ENCODE measurements at places on chromosomes 6 and 20.

DNA sequence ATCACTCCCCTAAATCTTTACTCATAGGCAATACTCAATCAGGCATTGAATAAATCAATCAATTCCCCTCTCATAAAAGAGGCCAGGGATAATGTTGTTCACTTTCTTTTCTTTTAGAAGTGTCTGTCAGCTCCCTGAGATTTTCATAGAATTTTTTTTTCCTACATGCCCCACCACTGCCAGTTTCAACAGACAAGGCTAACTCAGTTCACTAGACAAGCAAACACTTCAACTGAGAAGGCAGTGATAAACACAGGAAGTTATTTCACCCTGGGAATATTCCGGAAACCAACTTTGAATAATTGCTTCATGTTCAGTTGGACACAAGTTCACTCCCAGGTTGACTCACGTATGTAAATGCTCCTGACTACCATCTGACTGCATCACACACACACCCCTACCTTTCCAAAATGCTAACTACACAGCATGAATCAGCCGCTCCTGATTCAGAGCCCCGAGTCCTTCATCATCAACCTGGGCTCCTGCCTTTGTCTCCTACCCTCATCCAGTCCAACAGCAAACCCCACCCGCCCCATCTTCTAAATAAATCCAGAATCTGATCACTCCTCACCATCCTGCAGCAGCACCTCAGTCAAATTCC is 143.9 kb downstream of the BCAS1 start:
- DNase-seq: no peak

GRCh38 chr6:26568601-26569432 is 27.9 kb upstream of the ABT1 start:
- DNase-seq: peak; percentile 99

DNA sequence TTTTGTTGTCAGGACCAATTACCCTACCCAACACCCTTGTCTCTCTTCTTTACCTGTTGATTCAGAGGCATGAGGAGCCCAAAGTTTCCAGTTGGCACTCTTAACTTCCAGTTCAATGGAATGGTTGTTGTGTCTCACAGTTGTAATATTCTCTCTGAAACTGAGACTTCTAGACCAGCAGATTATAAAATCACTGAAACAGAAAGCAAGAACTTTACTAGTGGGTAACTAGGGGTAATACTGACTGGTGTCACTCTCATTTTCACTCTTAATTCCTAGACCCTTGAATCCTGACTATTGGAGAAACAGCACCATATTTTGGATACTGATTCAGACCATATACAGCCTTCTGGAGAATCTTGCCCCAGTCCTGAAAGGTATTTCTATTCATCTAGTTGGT is 140.2 kb upstream of the MMS22L start:
- no peak for DNase-seq

- no peak for DNase-seq
Observed at GRCh38 chr20:52179331-52180179, 12.0 kb downstream of the ZFP64 start.

DNA sequence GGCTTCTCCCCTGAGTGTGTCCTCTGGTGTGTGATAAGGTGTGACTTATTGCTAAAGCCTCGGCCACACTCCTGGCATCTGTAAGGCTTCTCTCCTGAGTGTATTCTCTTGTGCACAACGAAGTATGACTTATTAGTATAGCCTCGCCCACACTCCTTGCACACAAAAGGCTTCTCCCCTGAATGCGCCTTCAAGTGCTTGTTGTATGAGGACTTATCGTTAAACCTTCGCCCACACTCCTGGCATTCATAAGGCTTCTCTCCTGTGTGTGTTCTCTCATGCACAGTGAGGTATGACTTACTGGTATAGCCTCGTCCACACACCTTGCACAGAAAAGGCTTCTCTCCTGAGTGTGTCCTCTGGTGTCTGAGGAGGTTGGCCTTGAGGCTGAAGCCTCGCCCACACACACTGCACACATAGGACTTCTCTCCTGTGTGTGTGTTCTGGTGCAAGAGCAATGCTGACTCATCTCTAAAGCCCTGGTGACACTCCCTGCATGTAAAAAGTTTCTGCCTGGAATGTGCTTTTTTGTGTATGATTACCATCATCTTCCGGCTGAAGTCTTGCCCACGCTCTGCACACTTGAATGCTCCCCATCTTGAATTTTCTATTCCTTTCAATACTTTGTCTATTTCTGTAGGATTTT is 20.4 kb downstream of the ZNF337 start:
- DNase-seq: no peak

DNA sequence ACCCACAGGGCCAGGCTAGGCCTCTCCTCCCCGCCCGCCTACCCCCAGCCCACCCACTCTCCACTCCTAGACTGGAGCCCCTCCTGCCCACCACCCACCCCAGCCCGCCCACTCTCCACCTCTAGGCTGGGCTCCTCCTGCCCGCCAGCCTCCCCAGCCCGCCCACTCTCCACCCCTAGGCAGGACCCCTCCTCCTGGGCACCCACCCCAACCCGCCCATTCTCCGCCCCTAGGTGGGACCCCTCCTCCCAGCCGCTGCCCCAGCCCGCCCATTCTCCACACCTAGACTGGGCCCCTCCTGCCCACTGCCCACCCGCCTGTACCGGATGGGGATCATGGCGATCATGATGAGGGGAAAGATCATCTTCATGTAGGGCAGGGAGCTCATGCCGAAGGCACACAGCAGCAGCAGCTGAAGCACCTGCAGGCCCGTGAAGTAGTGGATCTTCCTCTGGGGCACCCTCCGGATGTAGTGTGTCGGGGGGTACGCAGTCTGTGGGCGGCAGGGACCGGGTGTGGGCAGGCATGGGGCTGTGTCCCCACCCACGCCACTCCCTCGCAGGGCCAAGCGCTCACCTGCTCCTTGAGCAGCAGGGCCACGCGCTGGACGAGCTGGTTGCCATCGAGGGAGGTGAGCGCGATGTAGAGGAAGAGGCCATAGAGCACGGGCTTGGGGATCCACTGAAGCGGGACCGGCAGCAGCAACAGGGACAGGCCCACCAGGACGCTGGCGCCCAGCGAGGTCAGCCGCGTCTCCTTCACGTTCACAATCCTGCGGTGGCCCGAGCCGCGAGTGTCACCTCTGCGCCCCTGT is 10.8 kb downstream of the SLC4A11 start:
- DNase-seq: no peak

DNA sequence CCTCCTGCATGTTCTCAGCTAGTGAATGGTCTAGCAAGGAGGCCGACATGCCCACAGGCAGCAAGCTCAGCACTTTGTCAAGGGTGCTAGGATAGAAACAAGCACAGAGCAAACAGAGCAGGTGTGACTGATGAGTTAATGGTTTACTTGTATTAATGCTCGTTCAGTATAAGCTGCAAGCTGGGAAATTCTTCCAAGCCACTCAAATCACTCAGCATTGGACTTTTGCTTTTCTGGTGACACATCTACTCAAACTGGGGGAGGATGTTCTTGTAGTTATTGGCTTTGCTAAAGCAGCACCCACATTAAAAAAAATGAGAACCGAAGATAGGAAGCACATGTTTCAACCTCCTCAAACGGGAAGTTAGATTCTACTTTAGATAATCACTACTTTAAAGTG is 43.1 kb upstream of the NEDD9 start:
- no peak for DNase-seq

GRCh38 chr20:32752458-32753250 is 9.4 kb upstream of the COMMD7 start:
- DNase-seq: no peak

- DNase-seq: no peak
Observed at GRCh38 chr20:53934421-53935343, 135.7 kb downstream of the BCAS1 start.

- DNase-seq: no peak
Observed at GRCh38 chr6:85468326-85468725, 18.4 kb downstream of the NT5E start.

- DNase-seq: no peak
Observed at GRCh38 chr6:52543262-52543661, 33.6 kb downstream of the TRAM2 start.

DNA sequence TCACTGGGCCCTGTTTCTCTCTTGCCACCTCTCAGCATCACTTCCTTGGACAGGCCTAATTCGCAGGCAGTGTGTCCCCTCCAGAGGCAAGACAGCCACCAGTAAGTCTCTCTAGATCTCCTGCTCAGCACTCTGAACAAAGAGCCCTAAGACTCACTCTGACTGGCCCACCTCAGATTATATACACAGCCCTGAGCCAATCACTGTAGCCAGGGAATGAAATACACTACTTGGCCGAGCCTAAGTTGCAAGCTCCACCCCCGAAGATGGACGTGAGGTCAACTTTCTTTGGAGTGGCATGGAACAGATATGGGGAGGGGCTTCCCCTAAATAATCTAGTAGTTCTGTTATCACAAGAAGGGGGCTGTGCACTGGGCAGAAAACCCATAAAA is 4.1 kb downstream of the BPI start:
- DNase-seq: no peak

DNA sequence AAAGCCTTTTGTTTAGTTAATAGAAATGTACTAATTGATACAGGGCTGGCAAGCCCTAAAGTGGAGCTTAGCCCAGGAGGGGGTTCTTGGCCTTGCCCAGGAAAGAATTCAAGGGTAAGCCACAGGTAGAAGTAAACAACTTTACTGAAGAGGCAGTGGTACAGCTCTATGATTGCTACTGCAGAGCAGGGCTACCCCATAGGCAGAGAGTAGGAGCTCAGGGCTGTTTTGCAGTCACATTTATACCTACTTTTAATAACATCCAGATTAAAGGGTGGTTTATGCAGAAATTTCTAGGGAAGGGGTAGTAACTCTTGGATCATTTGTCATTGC is 680.4 kb upstream of the GJE1 start:
- DNase-seq: no peak

DNA sequence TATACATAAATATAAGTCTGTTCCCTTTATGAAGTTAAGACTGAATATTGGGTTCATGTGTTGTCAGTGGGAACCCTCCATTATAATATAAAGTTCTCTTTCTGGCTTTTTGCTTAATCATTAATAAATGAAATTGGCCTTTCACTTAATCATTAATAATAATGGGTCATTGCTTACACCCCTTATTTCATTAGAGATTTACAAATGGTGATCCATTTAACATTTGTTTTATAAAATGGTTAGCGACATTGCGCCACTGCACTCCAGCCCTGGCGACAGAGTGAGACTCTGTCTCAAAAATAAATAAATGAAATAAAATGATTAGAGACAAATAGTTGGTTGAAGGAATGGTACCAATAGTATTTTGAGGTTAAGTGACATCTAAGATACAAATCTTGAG is 18.5 kb downstream of the DDX43 start:
- no peak for DNase-seq

GRCh38 chr20:41074441-41074840 is 45.8 kb downstream of the TOP1 start:
- no peak for DNase-seq

DNA sequence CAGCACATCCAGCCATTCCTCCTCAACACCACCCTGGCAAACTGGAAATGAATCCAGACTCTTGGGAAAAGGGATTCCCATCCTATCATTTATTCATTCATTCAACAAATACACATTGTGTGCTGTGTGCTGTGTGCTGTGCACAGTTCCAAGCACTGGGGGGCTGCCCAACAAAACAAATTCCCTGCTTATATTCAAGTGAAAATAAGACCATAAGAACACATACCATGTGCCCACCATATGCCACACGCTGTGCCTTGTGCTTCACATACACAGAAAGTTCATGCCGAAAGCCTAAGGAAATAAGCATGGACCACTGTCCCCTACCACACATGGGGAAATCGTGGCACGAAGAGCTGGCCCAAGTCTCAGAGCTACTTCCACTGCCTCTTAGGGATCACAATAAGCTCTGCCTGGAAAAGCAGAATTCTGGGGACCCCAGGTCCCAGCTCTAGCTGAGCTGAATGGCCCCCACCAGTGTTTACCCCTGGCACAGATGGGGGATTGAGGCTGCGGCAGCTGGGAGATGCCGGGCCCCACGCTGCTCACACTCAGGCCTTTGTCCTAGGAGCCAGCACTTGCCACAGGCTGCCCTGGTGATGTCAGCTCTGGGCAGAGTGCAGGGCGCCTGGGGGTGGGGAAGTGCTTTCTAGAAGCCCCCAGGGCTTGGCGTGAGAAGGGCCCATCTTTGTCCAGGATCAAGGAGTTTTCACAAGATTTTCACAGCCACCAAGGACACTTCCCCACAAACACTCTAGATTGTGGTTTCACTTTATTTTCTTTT is 99.6 kb downstream of the PREX1 start:
- DNase-seq: no peak

- no peak for DNase-seq
Observed at GRCh38 chr6:47169785-47170616, 127.9 kb upstream of the ADGRF1 start.

DNA sequence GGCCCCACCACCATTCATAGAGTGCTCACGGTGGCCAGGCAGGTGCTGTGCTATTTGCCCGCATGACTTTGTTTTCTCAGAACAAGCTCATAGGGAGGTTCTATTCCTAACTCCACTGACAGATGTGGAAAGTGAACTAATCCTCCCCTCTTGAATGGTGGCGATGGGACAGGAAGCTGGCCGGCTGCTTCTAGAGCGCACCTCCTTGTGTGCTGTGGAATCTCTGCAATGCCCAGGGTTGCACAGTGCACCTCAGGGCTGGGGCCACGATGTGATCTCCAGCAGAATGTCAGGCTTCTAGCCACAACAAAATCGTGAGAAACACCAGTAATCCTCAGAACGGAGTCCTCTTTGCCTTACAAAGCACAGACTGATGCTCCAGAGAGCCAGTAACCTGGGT is 53.8 kb upstream of the SLC22A23 start:
- DNase-seq: no peak

- no peak for DNase-seq
Observed at GRCh38 chr20:21017528-21018085, 88.6 kb downstream of the LINC00237 start.

DNA sequence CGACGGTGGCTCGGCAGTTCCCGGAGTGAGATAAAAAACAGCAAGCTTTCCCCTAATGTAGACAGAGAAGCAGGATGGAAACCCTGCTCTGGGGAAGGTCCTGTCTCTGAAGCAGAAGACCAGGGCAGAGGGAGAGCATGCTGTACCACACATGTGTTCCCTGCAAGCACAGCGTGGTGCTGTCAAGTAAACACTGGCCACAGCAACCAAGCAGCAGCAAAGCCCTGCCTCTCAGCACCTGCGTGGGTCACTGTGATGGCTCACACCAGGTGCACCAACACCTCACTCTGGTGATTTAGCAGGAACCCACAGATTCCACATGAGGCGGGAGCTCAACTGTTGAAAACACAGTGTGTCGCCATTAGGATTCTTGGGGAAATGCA is 65.2 kb upstream of the TXNDC5 start:
- DNase-seq: no peak

GRCh38 chr20:50034567-50035180 is 51.9 kb downstream of the SNAI1 start:
- no peak for DNase-seq

DNA sequence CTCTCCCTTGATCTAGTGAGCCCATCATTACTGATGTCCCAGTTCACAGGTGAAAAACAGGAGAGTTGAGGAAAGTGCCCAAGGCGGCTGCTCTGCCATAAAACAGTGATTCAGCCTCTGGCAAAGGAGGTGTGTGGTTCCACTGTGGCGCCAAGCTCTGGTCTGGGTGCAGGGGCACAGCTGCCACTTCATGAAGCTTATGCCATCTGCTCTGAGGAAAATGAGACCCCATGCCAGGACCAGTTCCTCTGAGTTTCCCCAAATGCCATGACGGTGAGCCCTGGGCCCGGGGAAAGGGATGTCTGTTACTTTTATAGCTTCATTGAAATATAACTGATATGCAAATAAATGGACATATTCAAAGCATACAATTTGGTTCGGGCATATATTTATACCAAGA is 33.7 kb upstream of the ZBP1 start:
- no peak for DNase-seq
